ENCODE measurements at places on chromosomes 3 and 15. TPM values are rescaled to one million over a fixed set of nuclear protein-coding genes. Genes with fewer than 3 reads are reported as not detected.

The SSUH2 gene
- 6.1 TPM for total RNA-seq

DNA sequence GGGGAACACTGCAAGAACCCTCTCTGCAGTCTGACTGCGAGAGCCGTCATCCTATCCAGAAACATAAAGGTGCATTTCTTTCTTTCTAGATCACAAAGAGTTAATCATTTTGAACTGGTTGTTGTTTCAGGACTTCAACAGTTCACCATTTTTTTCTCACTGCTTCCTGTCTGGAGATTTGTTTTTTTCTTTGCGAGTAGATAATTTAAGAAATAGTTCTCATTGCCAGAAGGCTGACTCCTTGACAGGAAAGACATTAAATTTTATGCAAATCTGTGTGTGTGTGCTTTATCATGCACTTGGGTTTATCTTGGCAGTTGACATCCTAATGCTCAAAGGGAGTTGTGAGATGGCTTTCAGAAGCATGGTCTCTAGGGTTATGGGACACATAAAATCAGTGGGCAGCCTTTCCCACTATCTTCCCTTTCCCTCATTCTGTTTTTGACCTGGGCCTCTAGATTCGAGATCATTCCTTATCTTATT lies 123.5 kb upstream of the TBL1XR1 start:
- DNase-seq, result no peak

DNA sequence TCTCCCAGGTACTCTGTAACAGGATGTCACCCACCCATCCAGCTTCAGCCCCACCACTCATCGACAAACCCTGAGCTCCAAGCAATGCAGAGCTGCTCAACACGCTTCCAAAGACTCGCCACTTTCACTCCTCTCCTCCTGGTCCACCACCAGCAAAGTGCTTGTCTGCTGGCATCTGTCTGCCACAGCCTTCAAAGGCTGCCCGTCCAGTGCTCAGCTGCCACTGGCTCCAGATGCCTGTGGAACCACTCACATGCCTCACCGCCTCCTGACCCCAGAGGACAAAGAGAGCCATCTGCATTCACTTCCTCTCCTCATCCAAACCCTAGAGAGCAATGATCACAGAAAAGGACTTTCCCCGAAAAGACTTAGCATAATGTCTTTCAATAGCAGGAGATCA lies 109.5 kb upstream of the OCA2 start:
- DNase-seq, result no peak

- no peak for DNase-seq
Measured at GRCh38 chr3:35894735-35895134, 255.4 kb downstream of the ARPP21 start.

- no peak for DNase-seq
Measured at GRCh38 chr15:76064375-76064774, 4.6 kb downstream of the TMEM266 start.

All from PC-9 (cell line).